H9 (cell line): ENCODE measurements at places on chromosomes 6 and 20. TPM values are rescaled to one million over a fixed set of nuclear protein-coding genes. Genes with fewer than 3 reads are reported as not detected.

DNA sequence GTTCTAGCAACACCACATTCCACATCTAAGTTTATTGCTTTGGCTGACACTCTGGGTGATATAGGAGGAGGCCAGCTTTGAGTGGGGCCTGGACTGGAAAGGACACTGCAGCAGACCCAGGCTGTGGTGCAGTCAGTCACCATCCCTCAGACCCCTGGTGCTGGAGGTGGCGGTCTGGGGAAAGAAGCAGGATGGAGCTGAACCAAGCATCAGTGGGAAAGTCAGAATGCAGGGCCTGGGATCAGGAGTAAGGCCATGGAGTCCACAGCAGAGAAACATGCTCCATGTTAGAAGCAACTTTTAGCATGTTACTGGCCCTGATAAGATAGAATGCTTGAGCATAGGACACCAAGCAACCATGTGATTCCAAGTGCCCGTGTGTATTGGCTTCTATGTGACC is 5.9 kb downstream of the HLA-A start:
- DNase-seq, result no peak

DNA sequence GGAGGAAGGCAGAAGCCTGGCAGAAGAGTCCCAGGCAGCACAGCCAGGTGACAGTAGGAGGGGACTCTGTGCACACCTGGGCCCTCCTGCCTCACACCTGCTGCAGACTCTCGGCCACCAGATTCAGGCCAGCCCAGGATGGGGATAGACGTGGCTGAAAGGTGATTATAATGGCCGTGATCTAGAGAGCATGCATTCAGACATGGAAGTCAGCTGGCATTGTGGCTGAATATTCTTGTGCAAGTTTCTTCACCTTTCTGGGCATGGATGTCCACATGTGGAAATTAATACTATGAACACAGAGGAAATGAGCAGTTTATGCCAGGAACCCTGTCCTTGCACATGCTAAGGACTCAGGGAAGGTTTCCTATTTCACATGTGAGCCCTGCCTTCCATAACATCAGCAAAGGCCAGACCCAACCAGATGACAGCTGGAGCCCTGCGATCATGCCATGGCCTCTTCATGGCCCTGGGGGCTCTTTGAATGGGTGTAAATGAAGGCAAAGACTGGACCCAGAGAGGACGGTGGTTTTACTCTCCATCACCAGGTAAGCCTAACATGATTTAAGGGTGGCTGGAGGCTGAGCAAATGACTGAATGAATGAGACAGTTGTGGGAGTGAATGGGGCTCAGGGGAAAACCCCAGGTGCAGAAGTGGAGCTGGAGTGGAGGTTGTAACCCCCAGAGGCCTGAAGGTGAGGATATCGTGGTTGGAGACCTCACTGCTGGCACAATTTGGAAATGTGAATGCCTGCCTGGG is 2.7 kb upstream of the RAET1L start:
- no peak for DNase-seq

DNA sequence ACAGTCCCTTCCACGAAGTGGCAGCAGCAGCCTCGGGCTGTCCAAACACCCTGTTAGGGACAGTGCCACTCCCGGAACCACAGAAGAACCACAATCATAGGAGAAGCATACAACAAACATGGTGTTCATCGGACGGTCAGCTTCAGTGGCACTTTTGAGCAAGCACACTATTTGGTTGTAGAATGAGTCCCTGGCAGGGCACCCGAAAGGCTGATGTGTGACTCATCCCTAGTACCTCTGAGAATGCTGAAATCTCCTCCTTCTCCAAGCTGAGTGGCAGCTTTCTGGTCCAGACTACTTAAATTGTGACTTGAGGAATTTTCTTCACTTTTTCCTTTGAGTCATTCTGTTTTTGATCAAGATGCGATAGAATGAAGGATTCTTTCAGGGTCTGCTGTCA is 282.5 kb downstream of the ESR1 start:
- no peak for DNase-seq

DNA sequence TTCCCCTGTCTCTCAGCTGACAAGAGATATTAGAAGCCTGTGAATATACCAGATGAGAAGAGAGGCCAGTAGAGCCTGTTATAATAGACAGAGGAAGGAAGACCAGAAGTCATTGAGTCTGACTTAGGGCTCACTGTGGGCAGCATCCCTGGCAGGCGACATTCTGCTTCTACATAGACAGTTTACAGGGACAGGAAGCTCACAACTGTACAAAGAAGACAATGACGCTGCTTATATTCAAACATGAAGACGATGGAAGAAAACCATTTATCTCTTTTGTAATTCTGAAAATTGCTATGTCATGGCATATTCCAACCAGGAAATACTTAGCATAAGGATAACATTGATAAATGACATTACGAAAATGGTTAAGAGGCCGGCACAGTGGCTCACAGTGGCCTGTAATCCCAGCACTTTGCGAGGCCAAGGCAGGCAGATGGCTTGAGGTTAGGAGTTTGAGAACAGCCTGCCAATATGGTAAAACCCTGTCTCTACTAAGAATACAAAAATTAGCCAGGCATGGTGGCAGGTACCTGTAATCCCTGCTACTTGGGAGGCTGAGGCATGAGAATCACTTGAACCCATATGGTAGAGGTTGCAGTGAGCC is 170.9 kb downstream of the UBE3D start:
- no peak for DNase-seq

GRCh38 chr20:17761604-17762003 is 61.8 kb downstream of the BANF2 start:
- peak; percentile 55 for DNase-seq

DNA sequence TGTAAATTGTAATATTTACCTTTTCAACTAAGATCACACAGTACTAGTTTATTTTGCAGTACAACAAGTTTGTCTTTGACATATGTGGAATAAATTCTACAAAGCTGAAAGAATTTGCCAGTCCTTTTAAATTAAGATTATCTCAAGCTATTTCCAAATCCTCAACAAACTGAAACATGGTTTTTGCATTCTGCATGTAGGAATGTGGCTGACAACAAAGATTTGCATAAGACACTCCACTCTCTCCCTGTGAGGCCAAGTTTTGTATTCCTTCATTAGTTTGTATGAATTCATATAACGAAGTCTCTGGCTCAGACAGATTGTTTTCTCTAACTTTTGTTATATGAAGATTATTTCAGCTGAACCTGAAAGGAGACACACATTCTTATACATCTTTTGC is 124.1 kb upstream of the THEMIS start:
- no peak for DNase-seq

GRCh38 chr6:34093206-34093605 is 52.7 kb downstream of the GRM4 start:
- no peak for DNase-seq

DNA sequence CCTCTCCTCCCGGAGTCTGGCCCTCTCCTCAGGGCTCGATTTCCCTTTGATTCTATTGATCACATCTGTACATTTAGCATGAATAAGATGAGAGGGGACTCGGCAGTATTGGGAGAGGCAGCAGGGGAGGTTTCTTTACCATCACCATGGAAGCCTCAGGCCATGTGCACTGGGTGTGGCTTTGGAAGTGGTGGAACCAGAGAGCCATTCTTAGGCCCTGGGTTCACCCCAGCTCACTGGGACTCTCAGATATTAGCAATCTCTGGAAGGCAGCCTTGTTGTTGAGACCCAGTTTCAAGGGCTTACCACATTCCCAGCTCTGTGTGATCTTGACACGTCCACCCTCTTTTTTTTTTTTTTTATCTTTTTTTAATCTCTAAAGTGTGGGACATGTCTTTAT is 195.9 kb upstream of the PROKR2 start:
- no peak for DNase-seq

DNA sequence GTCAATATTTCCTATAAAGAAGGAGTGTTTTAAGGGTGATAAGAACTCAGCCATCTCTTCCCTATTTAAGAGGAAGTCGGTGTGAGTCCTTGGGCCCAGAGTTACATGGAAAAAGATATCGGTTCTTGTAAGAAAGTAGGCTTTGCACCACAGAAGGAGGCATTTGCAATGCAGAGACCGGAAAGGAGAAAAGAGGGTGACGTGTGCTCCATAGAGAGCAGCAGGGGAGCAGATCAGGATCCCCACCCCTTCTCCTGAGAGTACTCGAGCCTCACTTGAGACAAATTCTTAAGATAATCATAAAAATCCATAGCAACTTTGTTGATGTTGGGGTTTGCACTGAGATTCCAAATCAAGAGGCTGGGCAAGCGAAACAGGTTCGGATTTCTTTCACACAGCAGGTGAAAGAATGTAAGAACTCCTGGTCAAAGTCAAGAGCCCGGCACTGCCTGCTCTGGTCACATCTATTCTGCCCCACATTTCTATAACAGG is 27.8 kb downstream of the FOXA2 start:
- DNase-seq, result no peak

Gene PBX2
- total RNA-seq, result 174 and 176 TPM in 2 replicates

Gene DACT2
- total RNA-seq, result 1.6 and 1.8 TPM in 2 replicates

DNA sequence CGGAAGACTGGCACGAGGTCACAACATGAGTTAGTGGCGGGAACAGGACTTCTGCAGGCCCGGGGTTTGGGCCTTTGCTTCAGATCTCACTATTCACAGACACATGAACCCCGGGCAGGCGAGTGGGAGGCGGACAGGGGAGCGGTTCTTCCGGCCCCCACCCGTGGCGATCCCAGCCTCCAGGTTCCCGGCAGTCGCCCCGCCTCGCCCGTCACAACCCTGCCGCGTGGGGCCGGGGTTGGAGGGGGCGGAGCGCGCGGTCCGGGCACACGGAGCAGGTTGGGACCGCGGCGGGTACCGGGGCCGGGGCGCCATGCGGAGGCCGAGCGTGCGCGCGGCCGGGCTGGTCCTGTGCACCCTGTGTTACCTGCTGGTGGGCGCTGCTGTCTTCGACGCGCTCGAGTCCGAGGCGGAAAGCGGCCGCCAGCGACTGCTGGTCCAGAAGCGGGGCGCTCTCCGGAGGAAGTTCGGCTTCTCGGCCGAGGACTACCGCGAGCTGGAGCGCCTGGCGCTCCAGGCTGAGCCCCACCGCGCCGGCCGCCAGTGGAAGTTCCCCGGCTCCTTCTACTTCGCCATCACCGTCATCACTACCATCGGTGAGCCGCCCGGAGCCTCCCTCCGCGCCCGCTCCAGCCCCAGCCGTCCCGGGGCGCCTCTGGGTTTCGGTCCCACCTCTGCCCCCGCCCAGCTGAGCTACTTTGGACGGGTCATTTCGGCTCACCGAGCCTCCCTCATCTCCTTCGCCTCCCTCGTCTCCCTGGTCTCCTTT is at the start of gene KCNK15:
KCNK15 (plus strand) TSS at position 268 of the 769 bp plus-strand sequence; CDS start at position 314, 46 bp downstream.
- no peak for DNase-seq

Gene VGLL2
- 0.13 TPM in 1 of 2 replicates, not detected in the other for total RNA-seq

GRCh38 chr6:88031550-88031949 is 16.1 kb upstream of the SPACA1 start:
- no peak for DNase-seq

Gene CST5
- total RNA-seq, result not detected in 2 replicates

Gene ADGB
- not detected in 2 replicates for total RNA-seq

Gene JPH2
- 0.31 and 0.35 TPM in 2 replicates for total RNA-seq

DNA sequence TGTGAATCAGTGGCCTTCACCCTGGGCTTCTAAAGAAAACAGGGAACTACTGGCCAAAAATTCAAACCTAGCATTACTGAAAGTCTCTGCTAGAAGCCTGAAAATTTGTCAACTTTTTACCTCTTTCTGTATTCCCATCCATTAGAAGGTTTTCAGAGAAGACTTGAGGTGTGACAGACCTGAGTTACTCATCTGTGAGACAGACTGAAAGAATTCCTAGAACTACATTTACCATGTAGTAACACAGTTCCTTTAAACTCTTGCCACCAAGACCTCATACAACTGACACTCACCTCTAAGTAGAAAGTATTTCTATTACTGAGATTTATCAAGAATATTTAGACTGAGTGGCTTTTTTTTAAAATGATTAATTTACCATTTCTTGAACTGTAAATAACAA is 4.5 kb downstream of the DPM1 start:
- DNase-seq, result no peak

DNA sequence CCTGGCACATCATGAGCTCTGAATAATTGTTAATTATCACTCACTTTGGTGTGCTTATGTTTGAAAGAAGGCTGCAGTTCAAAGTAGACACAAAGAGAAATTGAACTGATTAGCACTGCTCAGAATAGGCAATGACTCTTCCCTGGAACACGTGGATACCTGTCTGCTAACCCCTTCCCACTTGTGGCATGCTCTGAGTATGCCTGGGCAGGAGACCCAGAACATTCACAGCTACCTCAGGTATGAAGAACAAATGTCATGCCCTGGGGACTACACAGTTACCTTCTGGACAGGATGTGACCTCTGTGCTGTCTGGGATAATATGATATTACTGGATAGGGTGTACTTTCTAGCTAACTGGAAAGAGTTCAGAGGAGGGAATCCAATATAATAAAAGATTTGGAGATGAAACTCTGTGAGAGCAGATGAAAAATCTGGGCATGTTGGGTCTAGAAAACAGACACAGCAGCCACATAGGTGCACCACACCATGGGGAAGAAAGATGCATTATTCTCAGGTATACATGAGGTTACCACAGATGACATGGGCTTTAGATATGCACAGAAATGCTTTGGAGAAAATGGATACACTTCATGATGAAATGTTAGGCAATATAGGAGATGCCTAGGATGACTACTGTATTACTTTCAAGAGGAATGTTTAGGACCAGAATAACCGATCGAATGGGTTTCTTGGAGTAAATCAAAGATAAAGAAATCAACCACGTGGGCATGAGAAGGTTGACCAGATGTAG is 324.2 kb upstream of the PREP start:
- DNase-seq, result no peak

- no peak for DNase-seq
These were observed 3.3 kb upstream of the IL22RA2 start for GRCh38 chr6:137176729-137177128.

DNA sequence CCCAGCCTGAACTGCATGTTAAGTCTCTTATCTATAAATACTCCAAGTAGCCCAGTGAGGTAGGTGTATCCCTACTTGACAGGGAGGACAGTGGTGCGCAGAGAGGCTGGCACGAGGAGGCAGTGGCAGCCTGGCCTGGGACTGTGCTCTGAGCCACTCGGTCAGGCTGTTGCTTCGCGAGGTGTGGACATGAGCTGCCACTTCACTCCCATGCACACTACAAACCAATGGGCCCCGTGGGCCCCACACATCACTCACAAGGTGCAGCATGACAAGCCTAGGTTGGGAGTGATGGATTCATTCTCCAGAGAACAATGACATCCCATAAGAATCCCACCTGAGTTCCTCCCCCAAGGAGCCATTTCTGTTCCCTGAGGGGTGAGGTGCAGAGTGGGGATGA is 54.9 kb downstream of the TMEM242 start:
- peak; percentile 14 for DNase-seq

Gene ABHD12
- 54.4 and 56.6 TPM in 2 replicates for total RNA-seq

- DNase-seq, result no peak
These were observed 125.8 kb upstream of the NXT1 start for GRCh38 chr20:23224806-23225205.

DNA sequence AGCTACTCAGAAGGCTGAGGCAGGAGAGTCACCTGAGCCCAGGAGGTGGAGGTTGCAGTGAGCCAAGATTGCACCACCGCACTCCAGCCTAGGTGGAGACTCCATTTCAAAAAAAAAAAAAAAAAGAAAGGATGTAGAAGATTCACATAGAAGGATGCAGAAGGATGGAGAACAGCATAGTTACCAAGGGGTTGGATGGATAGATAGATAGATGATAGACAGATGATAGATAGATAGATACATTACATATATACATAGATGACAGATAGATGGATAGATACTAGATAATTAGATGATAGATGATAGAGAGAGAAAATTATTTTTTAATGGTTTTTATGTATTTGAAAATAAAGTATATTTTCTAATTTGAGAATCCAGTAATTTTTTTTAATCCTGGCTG is 160.7 kb upstream of the ARID1B start:
- no peak for DNase-seq

Gene ZNF391
- total RNA-seq, result 4.4 and 5.4 TPM in 2 replicates
